Naive thymus-derived CD8-positive, alpha-beta T cell (primary cell): ENCODE measurements at places on chromosomes 3 and 15. TPM values are rescaled to one million over a fixed set of nuclear protein-coding genes. Genes with fewer than 3 reads are reported as not detected.

The ALDH1L1 gene
- polyA plus RNA-seq: not detected

The C2CD4B gene
- polyA plus RNA-seq: not detected

The PDCD10 gene
- 84.8 TPM for polyA plus RNA-seq

The ANKRD63 gene
- not detected for polyA plus RNA-seq

The KNG1 gene
- polyA plus RNA-seq: not detected

The RPL29 gene
- 1,693 TPM for polyA plus RNA-seq

The WDR93 gene
- not detected for polyA plus RNA-seq

The SCAANT1 gene
- polyA plus RNA-seq: not detected

The FANCD2OS gene
- polyA plus RNA-seq: not detected

The SKOR1 gene
- 0.05 TPM for polyA plus RNA-seq

The ZNF501 gene
- polyA plus RNA-seq: 2.3 TPM

The CMTM8 gene
- 3.8 TPM for polyA plus RNA-seq

The FMN1 gene
- polyA plus RNA-seq: not detected

The KBTBD13 gene
- not detected for polyA plus RNA-seq

The AMIGO3 gene
- 1.2 TPM for polyA plus RNA-seq

The HTR3E gene
- polyA plus RNA-seq: not detected

The RAMAC gene
- 35.0 TPM for polyA plus RNA-seq

The GOLGA6L7 gene
- polyA plus RNA-seq: not detected

The PPCDC gene
- 13.0 TPM for polyA plus RNA-seq

The WDR72 gene
- not detected for polyA plus RNA-seq

The CHDH gene
- 0.04 TPM for polyA plus RNA-seq

The DHFR2 gene
- polyA plus RNA-seq: 2.7 TPM

The AQR gene
- polyA plus RNA-seq: 16.0 TPM

The SLCO3A1 gene
- polyA plus RNA-seq: 10.2 TPM

The SOX2 gene
- polyA plus RNA-seq: not detected

The IP6K2 gene
- polyA plus RNA-seq: 51.4 TPM

The TMCO5A gene
- not detected for polyA plus RNA-seq

The NLGN1 gene
- not detected for polyA plus RNA-seq

The MCF2L2 gene
- polyA plus RNA-seq: 0.17 TPM

The GOLGA6L10 gene
- 0.30 TPM for polyA plus RNA-seq

The LSAMP gene
- polyA plus RNA-seq: not detected

The XCR1 gene
- not detected for polyA plus RNA-seq
